NAMALWA (cell line): ENCODE measurements at places on chromosomes 13 and 19.

- no peak for DNase-seq
These were observed 33.4 kb downstream of the RFX2 start for GRCh38 chr19:6076675-6077463.

GRCh38 chr13:108176685-108177274, 38.6 kb downstream of the LIG4 start:
- DNase-seq, result peak; percentile 82

- no peak for DNase-seq
These were observed 69.7 kb upstream of the C1QTNF9B start for GRCh38 chr13:23966691-23967615.

DNA sequence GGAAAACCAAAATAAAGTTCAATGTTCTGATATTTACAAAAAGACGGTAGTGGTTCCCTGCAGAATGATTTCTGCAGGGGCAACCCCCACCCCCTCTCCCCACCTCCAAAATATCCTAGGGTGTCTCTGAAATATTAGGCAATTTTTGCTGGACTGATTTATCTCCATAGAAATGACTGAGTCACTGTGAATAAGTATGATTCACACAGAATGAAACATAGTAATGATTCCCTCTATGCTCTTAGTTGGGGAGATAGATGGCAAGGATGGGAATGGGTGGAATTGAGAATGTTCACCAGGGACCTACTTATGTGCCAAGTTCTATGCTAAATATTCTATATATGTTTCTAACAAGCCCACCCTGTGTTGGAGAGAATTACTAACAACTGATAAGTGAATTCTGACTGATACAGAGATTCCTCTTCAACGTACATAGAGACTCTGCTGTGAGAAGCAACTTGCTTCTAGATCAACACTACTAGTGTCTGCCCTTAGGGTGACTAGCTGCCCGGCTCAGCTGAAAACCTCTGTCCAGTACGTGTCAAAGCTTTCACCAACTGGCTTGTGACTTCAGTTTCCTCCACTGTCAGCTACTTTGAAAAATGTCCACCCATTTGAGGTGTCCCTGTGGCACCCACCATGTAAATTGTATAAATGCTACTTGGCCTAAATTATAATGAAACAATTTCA, 38.4 kb upstream of the RAP2A start:
- no peak for DNase-seq

GRCh38 chr13:112968910-112969691, at the start of gene MCF2L:
MCF2L (plus strand) TSS chr13:112969214; CDS start chr13:112969380, 166 bp downstream.
- DNase-seq, result peak; percentile 42

DNA sequence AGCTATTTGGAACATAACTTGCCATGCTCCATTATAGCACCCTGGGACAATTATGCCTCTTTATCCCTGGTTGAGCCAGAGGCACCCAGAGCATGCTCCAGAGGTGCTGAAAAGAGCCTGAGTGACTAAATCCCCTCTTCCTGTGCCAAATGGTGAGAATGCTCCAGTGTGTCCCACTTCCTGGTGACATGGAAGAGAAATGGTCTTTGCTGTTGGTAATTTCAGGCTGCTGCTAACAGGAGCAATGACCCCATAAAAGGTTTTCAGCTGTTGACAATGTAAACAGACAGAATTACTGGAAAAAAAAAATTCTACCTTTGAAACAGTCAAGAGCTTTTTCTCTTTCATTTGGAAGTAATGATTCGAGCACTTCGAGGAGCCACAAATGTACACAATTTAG, 341.8 kb downstream of the FGF9 start:
- no peak for DNase-seq

- DNase-seq, result no peak
These were observed 19.7 kb upstream of the COG3 start for GRCh38 chr13:45445053-45445452.

- DNase-seq, result no peak
These were observed 138.8 kb upstream of the GJB6 start for GRCh38 chr13:20370815-20371421.

GRCh38 chr13:42832341-42833096, 51.1 kb downstream of the FAM216B start:
- DNase-seq, result no peak

DNA sequence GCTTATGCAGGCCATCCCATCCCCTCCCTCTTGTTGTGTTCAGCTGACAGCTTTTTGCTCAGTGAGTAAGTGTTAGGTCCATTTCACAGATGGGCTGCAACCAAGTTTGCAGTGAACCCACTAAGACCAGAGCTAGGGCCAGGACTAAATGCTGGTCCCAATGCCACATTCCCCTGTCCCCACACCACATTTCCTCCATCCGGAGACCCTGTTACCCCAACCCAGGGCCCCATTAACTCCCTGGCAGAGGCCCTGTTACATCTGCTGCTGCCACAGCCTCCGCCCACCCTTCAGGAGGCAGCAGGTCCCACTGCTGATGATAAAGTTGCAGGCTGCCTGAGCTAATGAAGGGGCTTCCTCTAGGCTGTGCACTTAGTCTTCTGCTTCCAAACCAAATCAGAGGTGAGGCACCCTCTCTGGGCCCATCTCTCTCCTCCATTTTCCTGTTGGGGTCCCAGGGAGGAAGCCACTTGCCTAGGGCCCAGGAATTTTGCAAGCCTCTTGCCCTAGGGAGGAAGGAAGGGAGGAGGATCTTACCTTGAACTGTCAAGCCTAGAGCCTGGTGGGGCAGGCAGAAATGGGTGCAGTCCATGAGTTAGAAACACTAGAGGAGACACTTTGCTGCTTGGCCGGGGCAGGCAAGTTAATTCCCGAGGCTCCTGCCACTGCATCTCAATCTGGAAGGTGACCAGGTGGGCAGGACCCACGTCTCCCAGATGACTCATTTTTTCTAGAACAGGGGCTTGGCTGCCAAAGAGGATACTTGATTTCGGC, 3.4 kb upstream of the USF2 start:
- no peak for DNase-seq

- DNase-seq, result no peak
These were observed 10.2 kb downstream of the OXGR1 start for GRCh38 chr13:96984051-96984508.

DNA sequence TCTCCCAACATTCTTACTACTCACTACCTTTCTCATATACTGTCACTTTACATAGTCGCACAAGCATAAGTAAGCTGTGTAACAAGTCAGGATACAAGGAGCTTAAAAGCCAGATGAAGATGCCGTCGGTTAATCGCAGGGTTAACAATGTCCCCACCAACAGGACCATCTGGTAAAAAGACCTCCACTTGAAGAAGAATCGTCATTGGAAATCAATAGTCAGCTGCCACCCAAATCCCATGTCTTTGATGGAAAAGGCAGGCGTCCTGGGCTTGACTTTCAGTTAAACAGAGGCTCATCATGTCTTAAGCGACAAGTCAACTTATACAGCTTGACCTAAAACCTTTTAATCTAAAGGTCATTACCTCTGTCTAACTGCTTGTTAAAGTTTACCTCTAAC, 27.2 kb downstream of the DOCK9 start:
- no peak for DNase-seq

DNA sequence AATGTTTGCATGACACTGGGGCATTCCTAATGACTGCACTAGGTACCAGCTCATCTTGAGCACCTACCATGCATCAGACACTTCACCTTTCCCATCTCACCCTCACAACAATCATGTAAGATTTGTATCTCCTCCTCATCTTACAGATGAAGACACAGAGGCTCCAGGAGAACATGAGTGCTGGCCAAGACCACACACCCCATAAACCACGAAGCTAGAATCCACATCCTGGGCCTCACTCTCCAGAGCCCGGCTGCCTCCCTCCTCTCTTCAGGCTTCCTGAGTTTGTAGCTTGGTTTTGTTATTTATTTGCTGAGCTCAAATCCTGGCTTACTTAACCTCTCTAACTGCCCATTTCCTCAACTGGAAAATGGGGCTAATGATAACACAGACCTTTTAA, 25.9 kb downstream of the FAM216B start:
- DNase-seq, result no peak

- no peak for DNase-seq
These were observed 56.5 kb downstream of the F2RL3 start for GRCh38 chr19:16945364-16945714.

DNA sequence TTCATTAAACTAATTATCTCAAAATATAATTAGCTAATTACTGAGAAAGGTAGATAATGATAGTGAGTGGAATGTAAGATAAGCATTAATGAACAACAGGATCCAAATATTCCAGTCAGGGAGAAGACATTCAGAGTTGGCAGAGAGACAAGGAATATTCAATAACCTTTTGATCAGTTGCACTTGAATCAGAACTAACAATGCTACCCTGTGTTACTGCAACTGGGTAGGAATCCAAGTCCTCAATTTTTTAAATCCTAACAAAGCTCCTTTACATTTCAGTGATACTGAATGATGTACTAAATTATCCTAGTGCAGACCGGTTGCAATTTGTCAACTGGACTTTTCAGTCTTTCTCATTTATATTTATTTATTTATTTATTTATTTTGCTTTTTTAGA, 107.1 kb upstream of the MIR17HG start:
- no peak for DNase-seq

DNA sequence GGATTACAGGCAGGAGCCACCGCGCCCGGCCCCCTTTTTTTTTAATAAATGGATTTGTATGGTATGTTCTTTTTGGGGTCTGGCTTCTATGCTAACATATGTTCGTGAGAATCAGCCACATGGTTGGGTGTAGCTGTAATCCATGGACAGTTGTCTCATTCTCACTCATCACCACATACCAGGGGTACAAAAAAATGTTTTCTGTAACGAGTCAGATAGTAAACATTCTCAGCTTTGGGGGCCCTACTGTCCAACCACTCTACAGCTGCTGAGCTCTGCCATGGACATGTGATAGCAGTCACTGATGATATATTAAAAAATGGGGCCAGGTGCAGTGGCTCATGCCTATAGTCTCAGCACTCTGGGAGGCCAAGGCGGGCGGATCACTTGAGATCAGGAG, 5.1 kb upstream of the RETN start:
- no peak for DNase-seq

GRCh38 chr13:51759240-51759639, 44.7 kb downstream of the DHRS12 start:
- DNase-seq, result no peak

GRCh38 chr19:14774373-14774772, 4.0 kb downstream of the ADGRE2 start:
- no peak for DNase-seq

GRCh38 chr19:45659096-45659729, 8.8 kb upstream of the GIPR start:
- no peak for DNase-seq

- no peak for DNase-seq
These were observed 471.7 kb upstream of the KLHL1 start for GRCh38 chr13:70579941-70580340.

DNA sequence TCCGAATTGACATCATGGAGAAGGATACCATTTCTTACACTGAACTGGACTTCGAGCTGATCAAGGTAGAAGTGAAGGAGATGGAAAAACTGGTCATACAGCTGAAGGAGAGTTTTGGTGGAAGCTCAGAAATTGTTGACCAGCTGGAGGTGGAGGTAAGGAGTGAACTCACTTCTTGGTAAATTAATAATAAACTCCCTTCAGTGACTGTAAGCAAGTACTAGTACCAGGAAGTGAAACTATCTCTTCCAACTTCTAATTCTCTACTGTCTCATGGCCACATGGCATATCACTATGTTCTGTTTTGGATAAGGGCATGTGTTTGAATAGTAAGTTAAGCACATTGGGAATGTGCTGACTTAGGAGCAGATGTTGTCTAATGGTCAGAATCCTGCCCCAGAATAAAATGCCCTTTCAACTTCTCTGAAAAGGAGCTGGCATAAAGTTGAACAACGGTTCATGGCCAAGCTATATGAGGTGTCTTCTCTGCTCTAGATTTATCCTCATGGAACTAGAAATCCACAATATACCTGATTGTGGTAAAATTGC, 13.4 kb downstream of the OLFM4 start:
- no peak for DNase-seq

GRCh38 chr13:19181621-19182485, at the start of gene TUBA3C:
TUBA3C (minus strand) TSS chr13:19181824; CDS start chr13:19181747, 77 bp downstream.
- no peak for DNase-seq

DNA sequence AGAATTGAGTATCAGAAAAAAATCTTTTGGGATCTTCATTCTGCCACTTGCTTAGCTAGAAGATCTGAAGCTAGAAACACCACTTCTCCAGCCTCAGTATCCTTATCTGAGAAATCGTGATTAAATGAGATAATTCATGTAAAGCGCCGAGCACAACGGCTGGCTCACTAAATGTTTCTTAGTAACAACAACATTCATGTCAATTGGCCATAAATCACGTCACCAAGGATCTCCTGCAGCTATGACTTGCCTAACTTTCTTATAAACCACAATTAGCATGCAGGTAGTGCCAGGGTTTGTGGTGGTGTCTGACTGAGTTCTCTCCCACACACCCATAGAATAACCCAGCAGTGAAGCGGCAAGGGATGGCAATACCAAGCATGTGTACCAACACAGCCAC, 501.3 kb downstream of the EFNB2 start:
- DNase-seq, result no peak

DNA sequence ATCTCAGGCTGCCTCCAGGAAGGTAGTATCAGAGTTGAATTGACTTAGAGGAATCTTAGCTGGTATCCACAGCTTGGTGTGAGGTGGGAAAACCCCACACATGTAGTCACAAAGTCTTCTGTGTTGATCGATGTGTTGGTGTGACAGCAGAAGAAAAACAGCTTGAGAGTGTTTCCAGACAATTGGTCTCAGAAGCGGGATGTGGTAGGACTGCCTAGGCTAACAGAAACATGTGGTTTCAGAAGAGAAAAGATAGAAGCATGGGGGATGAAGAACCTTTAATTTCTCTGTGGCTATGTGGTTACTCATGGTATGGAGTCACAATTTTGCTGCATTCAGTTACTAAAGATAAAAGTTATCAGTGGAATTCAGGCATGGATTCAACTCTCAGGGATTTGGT, 134.7 kb upstream of the SLITRK5 start:
- DNase-seq, result no peak

DNA sequence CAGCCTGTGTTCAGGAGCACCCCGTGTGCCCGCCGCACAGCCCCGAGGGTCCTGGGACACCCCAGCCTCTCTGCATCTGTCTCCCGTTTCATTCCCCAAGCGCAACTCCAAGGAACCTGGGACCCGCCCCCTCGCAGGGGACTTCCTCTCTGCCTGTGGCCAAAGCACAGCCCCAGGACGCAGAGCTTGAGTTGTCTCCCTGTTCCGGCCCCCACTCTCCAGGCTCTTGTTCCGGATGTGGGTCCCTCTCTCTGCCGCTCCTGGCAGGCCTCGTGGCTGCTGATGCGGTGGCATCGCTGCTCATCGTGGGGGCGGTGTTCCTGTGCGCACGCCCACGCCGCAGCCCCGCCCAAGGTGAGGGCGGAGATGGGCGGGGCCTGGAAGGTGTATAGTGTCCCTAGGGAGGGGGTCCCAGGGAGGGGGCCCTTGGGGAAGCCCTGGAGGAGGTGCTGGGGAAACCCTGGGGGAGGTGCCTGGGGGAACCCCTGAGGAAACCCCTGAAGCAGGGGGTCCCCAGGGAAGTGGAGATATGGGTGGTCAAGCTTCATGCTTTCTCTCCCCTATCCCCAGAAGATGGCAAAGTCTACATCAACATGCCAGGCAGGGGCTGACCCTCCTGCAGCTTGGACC, 1.3 kb downstream of the HCST start:
- peak; percentile 93 for DNase-seq

GRCh38 chr13:49638030-49638743, 9.9 kb downstream of the ARL11 start:
- no peak for DNase-seq

- no peak for DNase-seq
These were observed at the start of gene NR2F6 for GRCh38 chr19:17245535-17245984. NR2F6 (minus strand) TSS chr19:17245919; CDS start chr19:17245220, 699 bp downstream.

GRCh38 chr13:73948848-73949529, 185.2 kb downstream of the KLF12 start:
- no peak for DNase-seq
